ENCODE measurements at places on chromosomes 12 and 14. TPM values are rescaled to one million over a fixed set of nuclear protein-coding genes. Genes with fewer than 3 reads are reported as not detected.

The TBC1D30 gene
- 0.42 TPM for total RNA-seq

The GYS2 gene
- not detected for total RNA-seq

The GPR132 gene
- total RNA-seq, result not detected

The NPFF gene
- 0.51 TPM for total RNA-seq

The ARMH4 gene
- 0.02 TPM for total RNA-seq

The EDDM3A gene
- total RNA-seq, result not detected

The ERP27 gene
- 5.1 TPM for total RNA-seq

The CLEC14A gene
- total RNA-seq, result not detected

The ERBB3 gene
- total RNA-seq, result 55.2 TPM

- peak; percentile 40 for DNase-seq
Observed at GRCh38 chr12:52082988-52083637, 3.6 kb downstream of the SMIM41 start.

- no peak for DNase-seq
Observed at GRCh38 chr12:56084958-56085543, 5.1 kb downstream of the ERBB3 start.

DNA sequence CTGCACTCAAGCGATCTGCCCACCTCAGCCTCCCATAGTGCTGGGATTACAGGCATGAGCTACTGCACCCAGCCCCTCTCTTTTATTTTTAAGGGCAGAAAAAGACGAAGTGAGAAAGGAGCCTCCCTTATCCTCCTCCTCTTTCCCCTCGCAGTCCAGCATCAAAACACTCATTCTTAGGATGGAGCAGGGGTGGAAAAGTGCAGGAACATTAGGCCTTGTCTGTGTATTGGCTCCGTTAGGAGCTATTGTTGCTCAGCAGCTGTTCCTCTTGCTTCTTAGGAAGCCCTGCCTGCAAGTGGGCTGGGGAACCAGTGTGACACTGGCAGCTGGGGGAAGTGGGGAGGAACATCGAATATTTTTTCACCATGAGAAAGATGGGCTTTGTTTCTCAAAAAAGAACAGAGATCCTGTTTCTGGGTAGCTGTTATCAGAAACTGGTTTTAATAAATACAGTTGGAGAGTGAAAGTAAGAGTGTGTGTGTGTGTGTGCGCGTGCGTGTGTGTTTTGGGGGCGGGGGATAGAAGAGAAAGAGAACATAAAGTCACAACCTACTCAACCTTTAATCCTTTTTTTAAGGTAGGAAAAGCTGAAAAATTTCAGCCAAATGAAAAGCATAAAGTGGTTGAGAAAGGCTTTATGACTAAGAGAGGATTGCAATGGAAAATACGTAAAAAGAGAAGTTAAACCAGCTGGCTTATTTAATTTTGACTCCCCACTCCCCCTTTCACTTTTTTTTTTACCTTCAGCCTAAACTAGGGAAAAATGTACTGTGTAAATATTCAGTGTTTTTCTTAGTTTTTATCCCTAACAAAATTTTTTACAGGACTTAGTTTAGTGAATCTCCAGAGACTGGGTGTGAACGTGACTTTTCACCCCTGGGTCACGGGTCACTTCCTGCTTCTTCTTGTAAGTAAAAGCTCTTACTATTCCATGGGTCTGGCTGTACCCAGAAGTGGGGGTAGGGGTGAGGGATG is 197.2 kb upstream of the PLEKHG7 start:
- no peak for DNase-seq

- no peak for DNase-seq
Observed at GRCh38 chr12:130120012-130120805, 42.1 kb upstream of the FZD10 start.

GRCh38 chr14:87813686-87814085 is 179.3 kb downstream of the GALC start:
- no peak for DNase-seq

GRCh38 chr14:92404421-92404820 is 81.5 kb downstream of the SLC24A4 start:
- no peak for DNase-seq

- no peak for DNase-seq
Observed at GRCh38 chr14:89977668-89978067, 21.9 kb downstream of the TDP1 start.

DNA sequence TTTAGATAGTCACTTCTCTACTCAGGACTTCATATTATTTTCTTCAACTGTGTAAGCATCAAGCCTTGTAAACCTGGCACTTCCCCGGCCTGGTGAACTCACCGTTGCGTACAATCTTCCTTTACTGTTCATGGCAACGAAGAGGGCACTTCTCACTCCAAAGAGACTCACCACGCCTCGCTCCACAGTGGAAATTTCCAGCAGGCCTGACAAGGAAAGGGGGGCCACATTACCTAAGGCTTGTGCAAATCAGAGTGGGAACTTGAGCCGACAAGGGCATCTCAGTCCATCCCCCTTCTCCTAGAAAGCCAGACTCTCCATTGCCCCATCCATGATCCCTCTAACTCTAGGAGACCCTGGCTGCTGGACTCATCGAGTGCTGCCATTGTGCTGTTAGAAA is 1.6 kb downstream of the FGF6 start:
- DNase-seq, result no peak

- no peak for DNase-seq
Observed at GRCh38 chr14:36944307-36945010, 227.9 kb downstream of the SLC25A21 start.

- DNase-seq, result peak; percentile 10
Observed at GRCh38 chr14:74085047-74085637, 386 bp downstream of the LIN52 start.

DNA sequence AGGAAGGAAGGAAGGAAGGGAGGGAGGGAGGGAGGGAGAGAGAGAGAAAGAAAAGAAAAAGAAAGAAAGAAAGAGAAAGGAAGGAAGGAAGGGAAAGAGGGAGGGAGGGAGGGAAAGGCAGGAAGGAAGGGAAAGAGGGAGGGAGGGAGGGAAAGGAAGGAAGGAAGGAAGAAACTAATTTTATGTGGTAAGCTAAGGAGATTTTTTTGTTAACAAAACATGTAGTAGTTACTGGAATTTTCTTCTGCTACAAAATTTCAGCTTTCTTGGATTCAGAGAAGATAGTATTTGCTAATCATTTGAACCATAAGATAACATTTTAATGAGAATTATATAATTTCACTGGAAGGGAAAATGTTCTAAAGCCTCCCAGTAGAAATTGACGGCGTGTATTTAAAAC is 437.8 kb upstream of the DCN start:
- DNase-seq, result no peak

DNA sequence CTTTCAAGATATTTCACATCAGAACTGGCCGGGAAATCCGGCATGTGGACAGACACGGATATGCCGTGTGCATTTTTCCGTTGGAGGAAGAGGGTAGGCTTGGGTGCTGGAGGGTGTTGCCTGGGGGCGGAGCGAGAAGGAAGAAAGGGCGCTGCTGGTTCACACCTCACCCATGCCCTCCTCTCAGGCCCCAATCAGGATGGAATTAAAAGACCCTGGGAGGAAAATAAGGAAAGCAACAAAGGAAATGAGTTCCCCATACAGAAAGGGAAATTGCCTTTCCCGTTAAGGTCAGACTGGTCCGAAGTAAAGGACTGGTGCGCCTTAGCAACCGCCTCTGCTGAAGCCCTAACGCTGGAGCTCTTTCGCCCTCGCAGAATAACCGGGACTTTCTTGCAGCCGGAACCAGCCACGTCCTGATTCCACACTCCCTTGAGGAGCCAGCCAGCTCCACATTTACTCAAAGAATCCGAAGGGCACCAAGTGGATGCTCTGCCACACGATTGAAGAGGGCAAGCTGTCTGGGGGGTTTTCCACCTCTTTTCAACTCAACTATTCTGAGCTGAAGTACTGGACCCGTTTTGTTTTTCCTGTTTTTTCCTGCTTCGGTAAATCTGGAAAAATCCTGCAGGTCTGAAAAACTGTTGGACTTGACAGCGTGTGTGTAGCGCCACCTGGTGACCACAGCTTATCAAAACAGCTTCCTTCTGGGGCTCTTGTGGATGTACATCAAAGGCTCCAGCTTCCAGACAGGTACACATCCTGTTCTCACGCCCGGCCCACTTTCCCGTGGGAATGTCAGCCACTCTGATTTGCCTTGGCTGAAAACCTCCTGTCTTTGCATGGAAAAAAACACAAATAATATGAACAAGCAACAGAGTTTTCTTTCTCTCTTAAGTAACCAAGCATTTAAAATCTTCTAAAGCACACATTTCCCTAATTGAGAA is 37.6 kb upstream of the BCL2L14 start:
- DNase-seq, result peak; percentile 72

DNA sequence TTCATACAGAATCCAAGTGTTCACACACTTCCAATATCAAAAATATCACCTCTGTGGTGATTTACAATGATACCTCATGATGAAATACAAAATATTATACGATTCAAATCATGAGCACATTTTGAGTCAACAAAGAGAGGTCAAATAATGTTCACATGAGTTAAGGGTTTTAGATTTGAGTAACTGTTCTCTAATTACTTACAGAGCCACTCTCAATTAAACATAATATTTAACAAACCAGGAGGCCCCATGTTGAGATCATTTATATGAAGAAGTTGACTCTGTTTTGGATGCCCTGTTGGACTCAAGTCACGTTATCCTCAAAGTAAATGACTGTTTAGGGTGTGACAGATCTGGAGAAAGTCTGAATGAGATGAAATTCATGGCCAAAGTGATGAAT is 53.5 kb downstream of the NUAK1 start:
- DNase-seq, result no peak

GRCh38 chr14:34865889-34866574 is 9.1 kb downstream of the BAZ1A start:
- DNase-seq, result peak; percentile 35

GRCh38 chr14:23432102-23432925 is 3.1 kb downstream of the MYH7 start:
- no peak for DNase-seq

- no peak for DNase-seq
Observed at GRCh38 chr14:48900565-48900964, 685.6 kb downstream of the RPS29 start.

- peak; percentile 83 for DNase-seq
Observed at GRCh38 chr14:102063109-102063807, 23.6 kb downstream of the HSP90AA1 start.

DNA sequence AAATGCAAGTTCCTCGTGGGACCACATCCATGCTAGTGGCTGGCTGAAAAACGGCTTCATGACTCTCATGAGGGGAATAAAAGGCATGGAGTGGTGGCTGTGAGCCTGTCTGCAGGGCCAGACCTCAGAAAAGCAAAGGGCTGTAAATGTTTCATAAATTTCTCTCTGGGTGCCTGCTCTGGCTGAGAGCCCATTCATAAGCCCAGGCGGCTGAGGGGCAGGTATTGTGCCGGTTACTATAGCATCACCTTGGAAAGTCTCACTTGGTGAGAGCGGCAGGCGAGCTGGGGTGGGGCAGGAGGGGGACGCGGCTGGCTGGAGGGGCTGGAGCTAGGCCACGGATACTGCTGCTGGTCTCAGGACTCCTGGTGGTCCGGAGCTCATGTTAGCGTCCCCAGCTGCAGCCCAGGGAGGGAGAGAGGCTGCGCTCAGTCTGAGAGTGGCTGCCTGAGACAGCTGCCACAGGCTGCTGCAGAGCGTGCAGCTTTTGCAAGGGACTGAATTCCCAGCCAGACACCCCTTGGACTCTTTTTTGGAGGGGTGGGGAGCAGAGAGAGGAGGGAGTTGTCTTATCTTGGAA is at the start of gene SLC17A8:
Gene SLC17A8, plus strand, starts transcription at position 431 of the 580 bp plus-strand sequence. CDS start 318 bp downstream, outside the sequence.
- no peak for DNase-seq

DNA sequence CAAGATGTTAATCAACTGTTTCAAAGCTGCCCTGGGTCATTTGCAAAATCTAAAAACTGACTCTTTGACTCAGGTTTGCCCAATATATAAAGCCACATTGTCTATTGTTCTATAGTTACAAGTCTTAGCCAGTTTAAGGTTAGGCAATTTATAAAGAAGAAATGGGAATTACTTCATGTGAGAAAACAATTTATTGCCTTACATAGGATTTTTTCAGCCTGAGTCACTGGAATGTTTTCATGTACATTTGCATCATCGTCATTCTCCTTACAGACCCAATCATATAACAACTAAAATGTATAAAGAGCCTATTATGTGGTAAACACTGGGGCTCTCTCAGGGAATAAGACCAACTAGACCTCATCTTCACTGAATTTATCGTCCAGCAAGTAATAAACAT is 100.3 kb upstream of the PLEKHG7 start:
- no peak for DNase-seq

DNA sequence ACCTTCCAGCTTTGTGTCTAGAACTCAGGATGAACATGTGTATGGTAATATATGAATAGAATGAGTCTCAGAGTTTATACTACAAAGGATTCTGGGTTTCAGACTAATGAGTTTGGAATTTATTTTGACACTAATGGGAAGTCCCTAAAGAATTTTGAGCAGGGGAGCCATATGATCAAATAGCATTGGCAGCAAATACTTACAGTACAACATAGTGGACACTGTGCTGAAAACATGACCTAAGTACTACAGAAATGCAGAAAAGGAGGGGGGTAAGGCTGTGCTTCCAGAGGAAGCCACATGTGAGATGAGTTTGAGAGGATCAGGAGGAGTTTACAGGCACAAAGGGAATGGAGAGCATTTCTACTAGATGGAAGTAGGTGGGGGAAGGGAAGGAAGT is 225.8 kb downstream of the C12orf42 start:
- no peak for DNase-seq

DNA sequence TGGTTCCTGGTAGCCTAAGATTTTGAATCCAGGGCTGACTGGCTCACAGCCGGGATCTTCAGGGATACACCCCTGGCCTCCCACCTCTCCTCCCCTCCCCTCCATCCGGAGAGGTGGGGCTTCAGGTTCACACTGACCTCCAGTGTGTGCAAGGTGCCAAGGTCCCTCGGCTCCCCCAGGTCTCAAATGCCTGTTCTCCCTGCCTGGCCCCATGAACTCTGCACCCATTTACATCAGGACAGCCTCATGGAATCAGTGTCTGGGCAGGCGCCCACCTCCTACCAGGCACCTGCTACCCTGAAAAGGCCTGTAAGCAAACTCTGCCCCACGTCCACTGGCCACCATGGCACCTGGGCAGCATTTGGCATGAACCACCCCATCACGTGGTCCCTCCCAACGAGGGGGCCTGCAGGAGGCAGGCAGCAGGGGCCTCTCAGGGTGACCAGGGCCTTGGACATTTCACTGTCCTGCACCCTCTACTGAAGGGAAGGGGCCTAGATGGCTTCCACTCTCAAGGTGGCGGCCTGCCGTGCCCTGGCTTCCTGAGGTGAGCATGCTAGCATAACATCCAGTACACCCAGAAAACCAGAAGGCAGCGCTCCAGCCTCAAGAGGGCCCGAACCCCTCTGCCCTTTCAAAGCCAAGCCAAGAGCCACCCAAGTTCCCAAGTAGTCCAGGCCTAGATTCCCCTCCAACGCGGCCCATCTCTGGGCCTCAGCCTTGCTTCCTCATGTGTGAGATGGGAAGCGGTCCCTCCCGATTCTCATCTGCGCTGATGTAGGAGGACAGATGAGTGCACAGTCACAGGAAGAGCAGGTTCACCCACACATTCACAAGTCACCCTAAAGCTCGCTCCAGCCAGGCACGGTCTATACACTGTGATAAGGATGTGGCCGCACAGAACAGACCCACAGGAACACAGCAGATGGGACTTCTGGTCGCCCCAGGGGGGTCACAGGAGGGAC is 37.3 kb downstream of the CCDC85C start:
- DNase-seq, result peak; percentile 89

Data from HepG2 (cell line).